ENCODE measurements at places on chromosomes 16 and 17. TPM values are rescaled to one million over a fixed set of nuclear protein-coding genes. Genes with fewer than 3 reads are reported as not detected.
A peak's percentile ranks its signal among the peaks of the same experiment; 100 is the strongest.

- peak overlapping the region; percentile 44 for H3K4me3 ChIP-seq
- no peak for DNase-seq
- no peaks in the 10 kb centered on the region for H3K36me3 ChIP-seq
- H3K4me1 ChIP-seq, result peaks cover 25% of the 10 kb centered on the region
- H3K27ac ChIP-seq, result peak overlapping the region; percentile 49
Measured at GRCh38 chr16:20676268-20676825, 21.1 kb downstream of the ACSM1 start.

DNA sequence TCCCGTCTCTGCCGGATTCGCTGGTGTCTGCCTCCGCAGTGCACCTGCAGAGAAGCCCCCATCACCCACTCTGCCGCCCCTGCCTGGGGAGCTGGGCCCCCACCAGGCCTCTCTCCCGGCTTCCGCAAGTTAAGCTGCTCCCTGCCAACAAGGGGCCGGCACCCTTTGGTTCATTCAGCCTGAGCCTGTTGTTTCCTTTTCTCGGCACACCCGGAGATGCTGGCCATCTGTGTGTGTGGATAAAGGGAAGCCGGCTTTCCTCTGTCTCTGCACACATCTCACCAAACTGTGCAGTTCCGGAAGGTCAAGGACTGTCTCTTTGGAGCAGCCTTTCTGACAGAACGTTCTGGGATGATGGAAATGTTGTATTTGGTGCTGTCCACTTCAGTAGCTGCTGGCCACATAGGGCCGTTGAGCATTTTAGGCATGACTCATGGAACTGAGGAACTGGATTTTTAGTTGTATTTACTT is 6.8 kb downstream of the MAPK8IP3 start:
- DNase-seq, result no peak
- H3K27me3 ChIP-seq, result no peaks in the 10 kb centered on the region
- no peak overlapping the region for H3K4me3 ChIP-seq
- H3K36me3 ChIP-seq, result no peaks in the 10 kb centered on the region
- no peak overlapping the region for H3K27ac ChIP-seq

DNA sequence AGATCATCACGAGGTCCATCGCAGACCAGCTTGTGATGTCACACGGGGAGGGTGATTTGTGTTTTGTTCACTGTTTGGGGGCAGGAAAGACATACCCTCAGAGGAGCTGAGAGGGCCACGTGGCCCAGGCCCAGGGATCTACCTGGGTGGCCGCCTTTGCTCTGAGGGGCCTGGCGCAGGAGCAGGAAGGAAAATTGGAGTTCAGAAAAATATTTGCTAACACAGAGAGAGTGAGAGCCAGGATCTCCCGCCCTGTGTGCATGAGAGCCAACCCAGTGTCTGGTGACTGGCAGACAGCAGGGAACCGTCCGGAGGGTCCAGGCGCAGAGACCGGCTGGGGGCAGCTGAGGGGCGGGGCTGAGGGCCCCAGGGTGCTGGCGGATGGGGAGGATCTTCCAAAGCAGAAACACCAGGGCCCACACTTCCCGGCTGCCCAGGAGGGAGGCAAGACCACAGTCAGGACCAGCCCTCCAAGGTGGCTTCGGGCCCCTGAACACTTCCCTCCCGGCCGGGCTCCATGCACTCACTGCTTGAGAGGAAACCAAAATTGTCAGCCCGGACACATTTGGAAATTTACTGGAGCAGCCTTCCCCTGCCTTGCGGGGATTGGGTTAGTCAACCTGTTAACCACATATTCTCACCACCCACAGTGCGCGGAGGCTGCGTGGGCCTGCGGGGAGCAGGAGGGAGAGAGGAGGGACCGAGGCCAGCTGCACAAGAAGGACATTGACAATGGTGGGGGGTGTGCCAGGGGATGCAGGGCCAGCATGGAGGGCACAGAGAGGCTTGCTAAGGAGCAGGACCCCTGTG is 52.6 kb downstream of the RBFOX3 start:
- no peaks in the 10 kb centered on the region for H3K4me1 ChIP-seq
- no peak overlapping the region for H3K27ac ChIP-seq
- peaks cover 51% of the 10 kb centered on the region for H3K27me3 ChIP-seq
- no peaks in the 10 kb centered on the region for H3K36me3 ChIP-seq
- DNase-seq, result no peak
- no peak overlapping the region for H3K4me3 ChIP-seq

GRCh38 chr17:42517516-42517915 is 18.5 kb upstream of the NAGLU start:
- H3K27ac ChIP-seq, result peak overlapping the region; percentile 81
- DNase-seq, result peak; percentile 92
- H3K4me1 ChIP-seq, result peaks cover 65% of the 10 kb centered on the region
- no peaks in the 10 kb centered on the region for H3K27me3 ChIP-seq
- H3K4me3 ChIP-seq, result no peak overlapping the region

FAM171A2 gene
- 1.8 TPM for total RNA-seq

- H3K4me1 ChIP-seq, result no peaks in the 10 kb centered on the region
- H3K36me3 ChIP-seq, result no peaks in the 10 kb centered on the region
- DNase-seq, result peak; percentile 71
Measured at GRCh38 chr16:29678691-29679267, at the start of gene QPRT. QPRT (plus strand) TSS chr16:29679180; CDS start chr16:29679198, 18 bp downstream.

GRCh38 chr17:67011527-67012175 is 32.7 kb upstream of the CACNG1 start:
- no peaks in the 10 kb centered on the region for H3K36me3 ChIP-seq
- no peaks in the 10 kb centered on the region for H3K27me3 ChIP-seq
- no peaks in the 10 kb centered on the region for H3K4me1 ChIP-seq
- no peak for DNase-seq

OR2C1 gene
- not detected for total RNA-seq

DNA sequence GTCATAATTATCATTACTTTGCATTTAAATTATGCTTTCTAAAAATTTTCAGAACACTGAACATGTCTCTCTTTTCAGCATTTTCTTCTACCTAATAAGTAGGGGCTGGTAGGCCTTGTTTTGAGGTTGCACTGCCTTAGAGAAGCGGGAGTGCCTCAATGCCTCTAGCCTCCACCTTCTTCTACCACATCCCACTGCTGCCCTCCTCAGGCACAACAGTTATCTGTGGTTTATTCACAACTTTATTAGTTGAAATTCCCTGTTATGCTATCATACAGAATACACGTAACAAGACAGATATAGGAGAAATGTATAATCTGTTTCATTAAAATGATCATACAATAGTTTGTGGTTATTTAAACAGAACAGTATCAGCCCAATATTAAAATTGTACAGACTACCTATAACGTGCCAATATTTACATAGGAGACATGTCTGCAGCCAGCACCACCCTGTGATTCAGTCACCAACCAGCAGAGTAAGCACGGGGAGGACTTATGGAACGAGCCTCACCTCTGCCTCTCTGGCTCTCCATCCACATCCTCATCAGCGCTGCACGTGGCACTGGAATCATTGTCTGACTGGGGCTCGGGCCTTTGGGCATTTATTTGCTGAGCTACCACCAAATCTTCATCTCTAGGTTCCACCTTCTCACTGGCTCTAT is 101.2 kb downstream of the TTC19 start:
- H3K27ac ChIP-seq, result no peak overlapping the region
- no peak overlapping the region for H3K4me3 ChIP-seq
- no peaks in the 10 kb centered on the region for H3K27me3 ChIP-seq
- DNase-seq, result no peak
- H3K4me1 ChIP-seq, result no peaks in the 10 kb centered on the region
- H3K36me3 ChIP-seq, result peaks cover 65% of the 10 kb centered on the region

GRCh38 chr16:79090966-79091365 is 509.6 kb downstream of the MAF start:
- peaks cover 7% of the 10 kb centered on the region for H3K4me1 ChIP-seq
- DNase-seq, result no peak
- H3K27me3 ChIP-seq, result no peaks in the 10 kb centered on the region
- no peak overlapping the region for H3K4me3 ChIP-seq
- peak overlapping the region; percentile 3 for H3K27ac ChIP-seq

- H3K27me3 ChIP-seq, result no peaks in the 10 kb centered on the region
- DNase-seq, result no peak
- H3K36me3 ChIP-seq, result peaks cover 68% of the 10 kb centered on the region
- H3K4me1 ChIP-seq, result no peaks in the 10 kb centered on the region
- no peak overlapping the region for H3K27ac ChIP-seq
- no peak overlapping the region for H3K4me3 ChIP-seq
Measured at GRCh38 chr16:56408379-56409098, 16.8 kb downstream of the AMFR start.

GALNS gene
- 32.8 TPM for total RNA-seq

DNA sequence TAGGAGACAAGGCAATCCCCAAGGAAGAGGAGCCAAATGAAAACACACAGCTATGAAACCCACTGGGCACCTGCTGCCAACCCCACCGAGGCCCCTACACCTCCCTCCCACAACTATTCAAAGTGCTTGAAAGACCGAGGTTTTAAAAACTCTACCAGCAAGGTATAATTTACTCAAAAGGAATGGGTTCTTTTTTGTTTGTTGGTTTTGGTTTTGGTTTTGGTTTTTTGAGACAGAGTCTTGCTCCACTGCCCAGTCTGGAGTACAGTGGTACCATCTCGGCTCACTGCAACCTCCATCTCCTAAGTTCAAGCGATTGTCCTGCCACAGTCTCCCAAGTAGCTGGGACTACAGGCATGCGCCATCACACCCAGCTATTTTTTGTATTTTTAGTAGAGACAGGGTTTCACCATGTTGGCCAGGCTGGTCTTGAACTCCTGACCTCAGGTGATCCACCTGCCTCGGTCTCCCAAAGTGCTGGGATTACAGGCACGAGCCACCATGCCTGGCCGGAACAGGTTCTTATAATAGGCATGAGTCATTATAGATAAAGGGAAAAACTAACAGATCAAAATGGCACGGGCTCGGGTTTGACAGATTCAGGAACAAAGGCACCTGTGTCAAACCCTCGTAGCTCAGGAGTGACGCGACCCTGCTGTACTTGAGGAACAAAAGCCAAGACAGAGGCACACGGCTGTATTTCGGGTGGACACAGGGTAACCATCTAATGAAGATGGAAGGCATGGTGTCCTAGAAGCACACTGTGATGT is 40.7 kb downstream of the COTL1 start:
- H3K4me1 ChIP-seq, result no peaks in the 10 kb centered on the region
- no peak overlapping the region for H3K27ac ChIP-seq
- no peak overlapping the region for H3K4me3 ChIP-seq
- no peaks in the 10 kb centered on the region for H3K27me3 ChIP-seq
